ENCODE measurements at places on chromosomes 6 and 20.

- no peak for DNase-seq
Measured at GRCh38 chr6:33933101-33933500, 129.3 kb upstream of the MLN start.

- DNase-seq = no peak
Measured at GRCh38 chr6:149234051-149234962, 83.2 kb upstream of the TAB2 start.

- DNase-seq = no peak
Measured at GRCh38 chr6:30979141-30979540, 4.4 kb upstream of the MUC21 start.

DNA sequence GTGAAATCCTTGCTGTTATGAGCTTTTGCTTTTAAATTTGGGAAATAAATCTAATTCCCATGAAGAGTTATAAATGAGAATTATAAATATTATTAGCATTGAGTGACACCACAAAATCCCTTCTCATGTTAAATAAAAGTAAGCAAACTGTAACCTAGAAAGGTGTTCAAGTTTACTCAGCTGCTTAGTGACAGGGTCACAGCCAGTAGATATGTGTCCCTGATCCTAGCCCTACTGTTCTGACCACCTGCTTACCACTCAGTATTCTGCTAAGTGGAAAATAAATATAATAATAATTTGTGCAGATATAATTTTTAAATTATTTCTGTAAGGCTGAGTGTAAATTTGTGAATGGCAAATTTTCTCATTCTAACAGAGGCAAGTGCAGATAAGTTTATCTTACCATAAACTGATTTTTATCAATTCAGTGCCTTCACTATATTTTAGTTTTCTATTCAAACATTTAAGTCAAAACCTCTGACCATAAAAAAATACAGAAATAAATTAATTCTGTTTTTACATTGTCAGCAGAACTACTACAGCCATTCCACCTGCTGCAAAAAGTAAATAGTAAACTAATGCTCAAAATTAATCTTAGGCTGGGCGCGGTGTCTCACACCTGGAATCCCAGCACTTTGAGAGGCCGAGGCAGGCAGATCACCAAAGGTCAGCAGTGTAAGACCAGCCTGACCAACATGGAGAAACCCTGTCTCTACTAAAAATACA, 118.2 kb downstream of the TENT5A start:
- no peak for DNase-seq

DNA sequence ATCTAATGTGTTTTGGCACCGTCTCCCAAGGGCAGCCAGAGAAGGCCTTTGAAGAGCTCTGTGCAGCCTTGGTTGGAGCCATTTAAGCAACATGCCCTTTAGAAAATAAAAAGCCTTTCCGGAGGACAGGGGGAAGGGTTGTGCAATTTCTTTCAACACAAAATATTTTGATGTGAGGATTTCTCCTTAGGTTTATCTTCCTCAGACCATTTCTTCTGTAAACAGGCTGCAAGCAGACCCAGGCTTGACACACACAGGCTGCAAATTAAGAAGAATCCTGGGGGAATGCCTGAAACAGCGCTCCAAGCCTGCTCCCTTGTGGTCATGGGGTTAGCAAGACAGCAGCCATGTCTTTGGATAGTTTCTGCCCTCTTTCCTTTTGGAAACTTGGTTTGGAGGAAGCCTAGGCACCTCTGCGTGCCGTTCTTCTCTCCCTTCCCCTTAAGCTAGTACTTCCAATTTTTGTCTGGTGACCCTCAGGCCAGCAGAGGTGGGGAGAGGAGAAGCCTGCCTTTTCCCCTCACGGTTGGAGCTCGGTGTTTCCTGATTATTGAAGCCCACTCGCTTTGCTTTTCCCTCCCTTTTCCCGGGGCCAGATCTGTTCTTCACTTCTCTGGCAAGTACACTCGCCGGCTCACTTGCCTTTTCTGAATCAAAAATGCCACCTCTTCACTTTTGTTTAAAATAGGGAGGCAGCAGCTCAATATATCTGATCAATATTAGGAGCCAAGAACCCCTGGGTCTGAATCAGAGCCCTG, 39.6 kb upstream of the NOX3 start:
- no peak for DNase-seq

GRCh38 chr6:144131248-144131709, 19.0 kb upstream of the STX11 start:
- no peak for DNase-seq

GRCh38 chr6:20467437-20467836, 65.8 kb downstream of the E2F3 start:
- DNase-seq = no peak

GRCh38 chr20:46111028-46111835, 6.9 kb upstream of the CD40 start:
- no peak for DNase-seq

- no peak for DNase-seq
Measured at GRCh38 chr6:89611666-89612065, 26.9 kb downstream of the LYRM2 start.

DNA sequence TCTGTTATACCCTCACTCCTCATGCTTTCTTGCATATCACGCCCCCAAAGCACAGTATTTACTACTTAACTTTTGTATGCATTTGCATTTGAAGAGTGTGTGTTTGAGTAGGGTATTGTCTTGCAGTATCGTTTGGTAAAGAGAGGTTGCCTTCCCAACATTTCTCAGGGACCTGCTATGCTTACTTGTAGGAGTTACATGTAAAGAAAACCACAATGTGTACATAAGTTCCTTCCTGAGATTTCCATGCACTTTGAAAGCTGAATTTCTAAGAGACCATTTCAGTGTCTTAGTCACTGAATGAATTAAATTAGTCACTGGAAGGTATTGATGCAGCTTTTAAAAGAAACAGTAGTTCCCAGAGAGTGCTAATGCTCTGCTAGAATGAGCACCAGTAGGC, 159.3 kb upstream of the LAMA2 start:
- no peak for DNase-seq

DNA sequence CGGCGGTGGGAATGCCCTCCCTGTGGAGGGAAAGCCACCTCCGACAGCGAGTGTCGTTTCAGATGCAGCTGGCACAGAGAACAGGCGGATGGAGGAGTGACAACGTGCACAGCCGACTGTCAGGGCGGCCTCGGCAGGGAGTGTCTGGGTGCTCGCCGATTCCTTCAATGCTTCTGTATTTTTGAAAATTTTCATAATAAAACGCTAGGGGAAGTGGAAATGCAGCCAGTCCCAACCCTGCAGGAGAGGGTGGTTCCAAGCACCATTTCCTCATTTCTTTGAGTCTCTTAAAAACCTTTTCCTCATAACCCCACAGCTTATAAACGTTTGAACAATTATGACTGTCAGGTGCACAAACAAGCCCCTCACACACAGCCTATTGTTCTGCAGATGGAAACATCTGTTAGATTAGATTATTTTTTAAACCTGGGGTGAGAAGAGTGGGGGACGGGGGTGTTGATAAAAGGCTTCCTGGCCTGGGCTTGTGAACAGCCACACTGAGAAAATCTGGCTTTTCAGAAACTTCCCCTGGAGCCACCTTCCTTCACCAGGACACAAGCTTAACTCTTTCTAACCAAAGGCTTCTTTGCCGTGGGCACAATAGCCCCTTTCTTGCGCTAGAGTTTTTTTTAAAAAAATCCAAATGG, 228.9 kb downstream of the ANKRD60 start:
- DNase-seq = no peak

- no peak for DNase-seq
Measured at GRCh38 chr6:100612094-100612493, 147.4 kb upstream of the SIM1 start.

- no peak for DNase-seq
Measured at GRCh38 chr6:42424906-42425474, 26.7 kb downstream of the TRERF1 start.

DNA sequence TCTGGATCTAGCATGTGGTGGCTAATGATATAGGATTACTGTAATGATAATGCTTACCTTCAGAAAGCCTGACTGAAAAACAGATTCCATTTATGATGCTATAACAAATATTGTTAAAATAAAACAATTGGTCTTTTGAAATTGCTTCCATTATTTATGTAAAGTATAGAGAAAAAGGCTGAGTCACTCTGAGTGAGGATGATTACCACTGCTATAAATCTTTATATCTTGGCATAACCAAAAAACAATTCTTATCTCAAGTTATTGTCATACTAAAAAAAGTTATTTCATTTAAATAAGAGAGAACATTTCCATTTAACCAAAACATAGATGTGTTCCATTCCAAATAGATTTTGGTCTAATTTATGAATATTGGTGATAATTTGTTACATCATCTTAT, 53.0 kb upstream of the DST start:
- no peak for DNase-seq

DNA sequence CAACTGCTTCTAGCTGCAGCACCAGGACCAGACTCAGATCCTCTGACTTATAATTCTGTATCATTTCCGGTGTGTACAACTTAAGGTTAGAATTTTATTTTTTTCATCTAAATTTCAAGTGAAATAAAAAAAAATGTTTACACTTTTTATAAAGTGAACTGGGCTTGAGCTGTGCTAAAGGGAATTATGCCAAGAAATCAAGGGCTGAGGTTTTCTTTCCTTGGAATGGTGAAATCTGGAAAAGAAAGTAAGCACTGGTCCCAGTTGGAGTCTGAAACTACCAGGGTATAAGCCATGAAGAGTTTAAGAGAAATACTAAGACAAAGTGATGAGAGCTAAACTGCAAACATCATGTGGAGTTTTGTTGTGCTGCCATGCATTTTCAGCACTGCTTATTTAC, 21.7 kb upstream of the FYN start:
- DNase-seq = no peak

GRCh38 chr6:167888098-167888497, 61.4 kb downstream of the AFDN start:
- no peak for DNase-seq

- no peak for DNase-seq
Measured at GRCh38 chr6:74597266-74597665, 608.6 kb downstream of the COL12A1 start.

- DNase-seq = no peak
Measured at GRCh38 chr20:22001886-22002285, 296.4 kb downstream of the PAX1 start.

DNA sequence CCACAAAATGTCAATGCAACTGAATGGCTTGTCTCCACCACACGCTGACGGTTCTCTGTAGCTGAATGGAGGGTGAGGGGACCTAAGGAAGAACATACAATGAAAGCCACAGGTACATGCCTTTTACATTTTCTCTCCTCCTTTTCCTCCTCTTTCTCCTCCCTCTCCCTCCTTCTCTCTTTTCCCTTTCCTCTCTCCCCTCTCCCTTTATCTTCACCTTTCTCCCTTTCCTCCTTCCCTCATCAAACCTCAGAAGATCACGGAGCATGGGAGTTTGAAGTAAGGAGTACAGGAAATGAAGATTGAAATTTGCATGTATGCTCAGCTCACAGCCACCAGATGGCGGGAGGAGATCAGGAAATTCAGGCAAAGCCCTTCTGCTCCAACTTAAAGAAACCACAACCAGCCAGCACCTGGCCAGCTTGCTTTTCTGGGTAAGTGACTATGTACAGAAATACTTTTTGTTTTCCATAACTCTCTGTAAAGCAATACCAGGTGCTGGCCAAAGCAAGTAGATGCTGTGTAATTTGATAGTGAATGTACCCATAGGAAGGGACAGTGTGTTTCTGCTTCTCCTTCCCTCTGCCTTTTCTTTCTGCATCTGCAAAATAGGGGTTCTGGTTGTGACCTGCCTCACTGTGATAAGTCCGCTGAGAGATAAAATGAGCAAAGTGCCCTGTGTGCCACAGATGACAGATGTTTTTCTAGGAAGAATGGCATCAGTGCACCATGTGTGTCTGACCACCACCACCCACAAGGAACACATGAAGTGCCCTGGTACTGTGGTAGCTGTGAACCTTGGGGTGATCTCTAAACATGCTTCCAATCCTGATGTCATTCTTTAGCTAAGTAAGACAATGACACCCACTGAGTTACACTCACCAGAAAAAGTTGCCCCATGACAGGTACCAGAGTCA, 18.6 kb upstream of the FOXO3 start:
- DNase-seq = peak; percentile 50

- no peak for DNase-seq
Measured at GRCh38 chr6:109626311-109626710, 64.7 kb downstream of the AK9 start.

- DNase-seq = no peak
Measured at GRCh38 chr6:156164701-156165452, 612.3 kb upstream of the ARID1B start.
